Activated CD4-positive, alpha-beta T cell treated with anti-CD3 and anti-CD28 coated beads, Interleukin-2, amount 50 U/mL, for 16 hours (primary cell): ENCODE measurements at places on chromosomes 2 and 18.

- no peak for DNase-seq
Observed at GRCh38 chr2:206716623-206717022, 1.6 kb downstream of the DYTN start.

- DNase-seq: no peak
Observed at GRCh38 chr2:60596411-60596810, 43.0 kb upstream of the BCL11A start.

- DNase-seq: peak; percentile 73
Observed at GRCh38 chr2:100136310-100136709, 6.1 kb downstream of the AFF3 start.

- DNase-seq: no peak
Observed at GRCh38 chr2:43948370-43948769, 47.4 kb downstream of the LRPPRC start.

GRCh38 chr2:217529271-217529670 lies 473.5 kb downstream of the TNS1 start:
- DNase-seq: no peak

GRCh38 chr2:89763254-89763580 lies 1071.7 kb downstream of the RPIA start:
- no peak for DNase-seq

GRCh38 chr2:215262741-215263362 lies 49.0 kb upstream of the ATIC start:
- no peak for DNase-seq

DNA sequence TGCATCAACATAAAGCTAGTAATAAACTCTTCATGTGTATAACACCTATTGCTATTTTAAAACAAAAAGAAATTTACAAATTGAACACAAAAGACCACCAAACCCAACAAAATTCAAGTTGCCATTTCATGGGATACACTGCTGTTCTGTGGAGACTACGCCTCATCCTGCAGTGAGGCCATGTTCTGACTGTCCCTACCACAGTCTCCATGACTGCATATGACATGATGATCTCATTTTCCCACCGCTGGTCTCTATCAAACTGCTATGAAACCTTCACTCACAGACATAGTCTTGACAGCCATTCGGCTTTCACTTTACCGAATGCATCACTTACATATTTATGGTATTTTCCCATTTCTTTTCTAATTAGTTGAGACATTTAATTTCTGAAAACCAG lies 21.2 kb upstream of the VWA3B start:
- DNase-seq: no peak

DNA sequence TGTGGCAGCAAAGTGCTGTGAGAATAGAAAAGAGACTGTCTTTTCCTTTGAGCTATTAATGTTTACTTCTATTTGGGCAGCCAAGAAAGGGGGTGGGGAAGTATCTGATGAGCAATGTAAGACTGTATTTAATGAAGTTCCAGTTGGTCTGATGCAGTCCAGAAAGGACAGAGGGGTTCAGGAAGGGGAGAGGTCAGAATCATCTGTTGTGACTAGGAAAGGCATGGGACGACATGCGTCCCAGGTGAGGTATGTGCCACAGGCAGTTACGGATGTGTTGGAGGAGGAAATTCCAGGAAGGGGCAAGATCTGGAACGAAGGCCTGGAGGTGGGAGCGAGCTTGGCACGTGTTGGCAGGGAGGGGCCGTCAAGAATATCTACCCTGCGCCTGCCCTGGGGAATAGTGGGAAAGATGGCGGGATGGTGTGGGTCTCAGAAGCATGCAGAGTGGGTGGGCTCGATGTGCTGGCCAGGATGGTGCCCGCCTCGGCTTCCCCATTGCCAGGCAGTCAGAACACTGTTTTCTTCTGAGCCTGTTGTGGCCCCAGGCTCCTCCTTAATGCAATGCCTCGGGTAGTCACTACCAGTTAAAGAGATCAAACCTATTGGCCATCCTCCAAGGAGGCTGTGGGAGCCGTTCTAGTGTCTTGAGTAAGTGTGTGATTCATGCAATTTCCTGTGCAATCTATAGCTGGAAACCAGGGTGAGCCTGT lies 57.8 kb upstream of the TXNDC2 start:
- peak; percentile 14 for DNase-seq

DNA sequence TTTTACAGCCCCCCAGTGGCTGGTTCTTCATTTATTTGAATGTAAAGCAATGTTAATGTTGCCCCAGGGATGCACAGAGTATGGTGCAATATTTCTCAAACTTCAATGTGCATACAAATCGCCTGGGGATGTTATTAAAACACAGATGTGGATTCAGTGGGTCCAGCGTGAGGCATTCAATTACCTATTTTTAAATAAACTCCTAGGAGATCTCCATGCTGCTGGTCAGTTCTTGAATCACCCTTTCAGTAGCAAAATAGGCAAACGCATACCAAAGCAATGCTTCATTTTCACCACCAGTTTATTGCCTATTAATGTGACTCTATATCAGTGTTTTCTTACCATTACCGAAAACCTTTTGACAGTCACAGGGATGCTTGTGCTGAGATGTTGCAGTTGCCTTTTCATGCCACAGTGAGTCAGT lies 530.7 kb downstream of the CBLN2 start:
- no peak for DNase-seq

GRCh38 chr18:13581496-13582177 lies 144.7 kb downstream of the FAM210A start:
- no peak for DNase-seq

DNA sequence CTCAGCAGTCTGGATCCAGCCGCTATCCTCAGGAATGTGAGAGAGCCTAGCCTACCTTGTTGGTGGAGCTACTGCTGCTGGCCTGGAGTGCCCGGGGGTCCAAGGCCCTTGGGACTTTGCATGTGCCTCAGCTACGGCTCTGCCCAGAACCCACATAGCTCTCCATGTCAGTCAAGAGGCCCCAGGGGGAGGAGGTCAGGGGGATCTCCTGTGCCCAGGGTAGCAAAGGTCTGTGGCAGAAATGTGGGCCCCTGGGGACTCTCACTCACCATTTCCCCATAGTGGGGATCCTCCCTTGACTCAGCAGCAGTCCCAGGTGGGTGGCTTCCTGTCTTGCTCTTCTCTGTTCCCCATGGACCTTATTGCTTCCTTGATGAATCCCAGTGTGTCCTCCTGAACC lies 342.7 kb upstream of the CHAC2 start:
- no peak for DNase-seq

DNA sequence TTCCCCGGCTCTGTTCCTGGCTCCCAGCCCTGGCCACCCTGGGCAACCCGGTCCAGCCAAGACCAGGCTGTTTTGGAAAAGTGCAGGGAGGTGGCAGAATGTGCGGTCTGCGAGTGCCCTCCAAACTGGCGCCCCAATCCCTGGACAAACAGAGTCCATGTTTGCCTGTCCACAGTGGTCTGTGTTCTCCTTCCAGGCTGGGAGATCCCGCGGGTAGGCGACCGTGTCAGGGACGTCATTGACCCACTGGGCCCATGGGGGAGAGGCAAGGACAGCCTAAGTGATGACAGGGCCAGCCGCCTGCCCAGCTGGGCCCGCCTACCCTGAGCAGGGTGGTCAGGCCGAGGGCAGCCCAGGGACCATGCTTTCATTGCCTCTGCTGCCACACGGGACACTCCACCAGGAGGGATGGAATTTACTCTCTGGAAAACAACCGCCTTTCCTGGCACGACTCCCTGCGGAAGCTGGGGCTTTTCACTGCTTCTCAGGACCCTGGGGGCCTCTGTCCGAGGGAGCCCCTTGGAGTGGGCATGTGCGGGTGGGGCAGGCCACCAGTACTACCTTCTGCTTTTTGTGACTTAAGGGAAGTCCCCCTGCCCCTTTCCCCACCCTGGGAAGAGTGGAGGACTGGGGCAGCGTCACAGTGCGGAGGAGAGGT lies 20.1 kb downstream of the CYP26B1 start:
- no peak for DNase-seq

DNA sequence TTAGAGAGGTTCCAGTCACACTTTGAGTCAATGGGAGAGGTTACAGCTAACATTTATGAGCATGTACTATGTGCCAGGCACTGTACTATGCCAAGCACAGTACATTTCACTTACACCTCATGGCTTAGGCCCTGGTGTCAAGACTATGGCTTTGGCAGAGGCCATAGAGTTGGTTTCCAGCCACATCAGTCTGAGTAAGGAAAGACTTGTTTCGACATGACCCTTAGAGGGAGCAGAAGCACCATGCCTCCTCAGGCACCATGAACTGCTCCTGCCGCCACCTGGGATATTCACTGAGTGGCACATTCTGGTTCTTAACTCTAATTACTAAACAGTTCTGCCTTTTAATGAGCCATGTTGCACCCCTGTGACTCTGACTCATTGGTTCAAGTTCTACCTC lies 12.7 kb downstream of the DGUOK start:
- no peak for DNase-seq

- DNase-seq: no peak
Observed at GRCh38 chr2:134253804-134254203, at the start of gene MGAT5. Gene MGAT5, plus strand, starts transcription at chr2:134254072. Its CDS starts 332 bp downstream, at chr2:134254404.

GRCh38 chr18:32208023-32208422 lies 18.2 kb downstream of the MEP1B start:
- no peak for DNase-seq

DNA sequence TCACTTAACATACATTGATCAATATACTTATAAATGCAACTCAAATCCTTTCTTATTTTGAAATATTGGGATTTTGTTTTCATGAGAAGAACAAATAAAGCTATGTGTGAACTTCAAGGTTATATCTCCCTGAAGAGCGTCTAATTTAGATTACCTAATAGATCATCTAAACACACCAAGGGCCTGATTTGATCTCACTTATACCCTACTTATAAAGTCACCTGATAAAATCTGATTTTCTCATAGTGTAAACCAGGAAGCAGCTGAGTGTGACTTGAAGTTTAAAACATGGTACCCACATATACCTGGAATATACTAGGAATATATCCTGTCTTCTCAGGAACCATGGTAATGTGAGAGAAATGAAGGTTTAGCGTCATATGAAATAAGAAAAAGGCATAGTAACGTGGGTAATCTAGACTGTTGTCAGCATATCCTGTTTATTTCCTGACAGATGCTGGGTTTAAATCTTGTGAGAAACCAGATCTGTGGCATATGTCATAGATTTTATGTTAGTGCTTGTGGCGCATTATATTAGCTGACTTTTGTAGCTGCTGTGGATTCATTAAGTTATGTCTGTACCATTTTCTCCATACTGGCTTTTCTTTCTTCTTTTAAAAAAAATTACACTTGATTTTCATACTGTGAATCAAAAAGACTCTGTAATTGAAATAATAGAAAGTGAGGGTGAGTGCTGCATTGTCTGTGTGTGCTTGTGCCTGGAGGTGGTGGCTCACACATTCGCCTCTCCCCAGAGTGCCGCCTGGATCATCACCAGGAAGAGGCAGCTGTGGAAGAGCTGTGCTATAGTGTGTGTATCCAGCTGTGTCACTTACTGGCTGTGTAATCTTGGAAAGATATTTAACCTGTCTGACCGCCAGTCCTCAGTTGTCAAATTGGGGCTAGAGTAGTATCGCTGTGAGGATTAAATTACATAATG lies 164.0 kb downstream of the MYO3B start:
- DNase-seq: no peak

- DNase-seq: no peak
Observed at GRCh38 chr18:51537487-51537886, 340.0 kb upstream of the MEX3C start.

- DNase-seq: no peak
Observed at GRCh38 chr2:174227748-174228147, 20.6 kb downstream of the OLA1 start.
